ENCODE measurements at places on chromosomes 13 and 19.

GRCh38 chr19:8404391-8405151 is 8.5 kb upstream of the MARCHF2 start:
- no peak for DNase-seq

DNA sequence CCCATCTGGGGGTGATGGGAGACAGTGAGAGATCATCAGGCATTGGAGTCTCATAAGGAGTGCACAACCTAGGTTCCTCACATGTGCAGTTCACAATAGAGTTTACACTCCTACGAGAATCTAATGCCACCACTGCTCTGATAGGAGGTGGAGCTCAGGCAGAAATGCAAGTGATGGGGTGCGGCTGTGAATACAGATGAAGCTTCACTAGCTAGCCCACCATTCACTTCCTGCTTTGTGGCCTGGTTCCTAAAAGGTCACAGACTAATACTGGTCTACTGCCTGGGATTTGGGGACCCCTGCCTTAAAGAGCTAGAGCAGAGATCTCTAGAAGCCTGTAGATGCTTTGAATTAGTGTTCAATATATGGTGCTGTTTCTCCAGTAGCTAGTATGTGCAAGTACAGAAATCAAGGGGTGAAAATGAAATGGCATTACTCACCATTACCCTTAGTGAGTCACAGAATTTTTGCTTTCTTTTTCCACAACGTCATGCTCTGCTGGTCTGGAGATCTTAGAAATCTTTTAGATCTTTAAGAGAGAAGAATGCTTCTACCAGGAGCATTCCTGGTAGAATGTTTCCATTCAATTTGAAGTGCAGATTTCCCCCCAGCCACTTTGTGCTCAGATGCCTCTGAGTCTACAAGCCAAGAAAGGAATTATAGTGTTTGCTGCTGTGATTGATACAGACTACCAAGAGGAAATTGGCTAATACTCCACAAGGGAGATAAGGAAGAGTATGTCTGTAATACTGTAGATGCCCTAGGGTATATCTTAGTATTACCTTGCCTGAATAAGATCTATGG is 2301.2 kb downstream of the PCDH9 start:
- peak; percentile 16 for DNase-seq

- DNase-seq: no peak
Measured at GRCh38 chr13:99265821-99266426, 7.7 kb upstream of the GPR18 start.

DNA sequence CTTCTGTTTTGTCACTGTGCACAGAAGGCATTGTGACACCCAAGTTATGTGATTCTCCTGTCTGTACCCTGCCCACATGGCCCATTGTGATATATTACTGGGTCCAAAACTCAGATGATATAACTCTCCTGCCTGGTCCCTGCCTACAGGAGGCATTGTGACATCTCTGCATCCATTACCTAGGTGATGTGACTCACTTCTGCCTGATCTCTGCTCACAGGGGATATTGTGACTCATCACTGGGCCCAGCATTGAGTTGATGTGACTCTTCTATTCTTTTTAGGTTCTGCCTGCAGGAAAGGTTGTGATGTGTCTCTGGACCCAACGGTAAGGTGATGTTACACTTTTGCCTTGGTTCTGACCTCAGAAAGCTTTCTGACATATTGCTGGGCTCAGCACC is 67.9 kb upstream of the ZNF724 start:
- no peak for DNase-seq

DNA sequence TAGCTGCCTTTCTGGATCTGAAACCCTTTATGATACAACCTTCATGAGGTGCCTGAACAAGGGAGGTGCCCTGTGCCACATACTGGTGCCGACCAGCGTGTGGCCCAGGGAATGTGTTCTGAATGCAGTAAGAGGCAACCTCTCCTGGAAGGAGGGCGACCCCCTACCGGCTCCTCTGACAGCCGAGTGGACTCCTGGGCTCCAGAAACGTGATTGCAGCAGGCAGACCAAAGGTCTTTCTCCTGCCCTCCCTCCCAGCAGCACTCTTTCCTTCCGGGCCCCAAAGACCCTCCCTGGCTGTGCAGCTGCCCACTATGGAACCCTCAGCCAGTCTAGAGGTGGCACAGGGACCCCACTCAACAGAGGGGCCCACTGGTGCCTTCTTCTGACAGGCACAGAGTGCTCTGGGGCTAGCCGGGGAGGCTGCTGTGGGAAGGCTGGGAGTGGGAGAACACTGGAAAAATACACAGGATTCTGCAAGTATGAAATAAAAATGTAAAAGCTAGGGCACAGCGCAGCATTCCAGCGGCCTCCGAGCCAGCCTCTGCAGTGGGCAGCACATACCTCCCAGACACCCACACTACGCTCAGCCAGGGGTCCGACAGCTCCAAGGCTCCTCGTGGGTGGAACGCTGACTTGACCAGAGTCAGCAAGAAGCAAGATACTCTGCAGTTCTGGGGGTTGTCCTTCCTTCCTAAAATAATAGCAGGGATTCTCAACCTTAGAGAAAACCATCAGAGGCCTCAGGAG is 14.9 kb downstream of the SH3GL1 start:
- no peak for DNase-seq

GRCh38 chr13:26957182-26957581 is 196.6 kb upstream of the GPR12 start:
- DNase-seq: no peak

GRCh38 chr19:2461751-2462634 is 5.2 kb upstream of the LMNB2 start:
- peak; percentile 92 for DNase-seq

DNA sequence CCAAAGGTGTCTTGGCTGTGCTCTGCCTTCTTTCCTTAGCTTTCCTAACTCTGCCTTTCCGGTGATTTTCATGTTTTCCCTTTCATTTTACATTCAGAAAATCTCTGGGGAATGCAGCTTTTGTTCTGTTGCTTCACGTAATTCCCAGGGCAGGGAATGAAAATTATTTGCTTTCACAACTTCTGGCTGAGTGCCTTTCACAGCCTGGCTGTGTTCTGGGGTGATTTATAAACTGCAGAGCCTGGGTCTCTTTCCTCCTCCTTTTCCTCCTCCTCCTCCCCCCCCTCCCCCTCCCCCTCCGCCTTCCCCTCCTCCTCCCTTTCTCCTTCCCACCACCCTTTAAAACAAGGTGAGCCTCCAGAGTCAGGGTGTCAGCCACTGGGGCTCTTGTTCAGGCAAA is 84.3 kb downstream of the RNASEH2B start:
- DNase-seq: no peak

- DNase-seq: no peak
Measured at GRCh38 chr13:43444081-43444480, 342.7 kb downstream of the ENOX1 start.

DNA sequence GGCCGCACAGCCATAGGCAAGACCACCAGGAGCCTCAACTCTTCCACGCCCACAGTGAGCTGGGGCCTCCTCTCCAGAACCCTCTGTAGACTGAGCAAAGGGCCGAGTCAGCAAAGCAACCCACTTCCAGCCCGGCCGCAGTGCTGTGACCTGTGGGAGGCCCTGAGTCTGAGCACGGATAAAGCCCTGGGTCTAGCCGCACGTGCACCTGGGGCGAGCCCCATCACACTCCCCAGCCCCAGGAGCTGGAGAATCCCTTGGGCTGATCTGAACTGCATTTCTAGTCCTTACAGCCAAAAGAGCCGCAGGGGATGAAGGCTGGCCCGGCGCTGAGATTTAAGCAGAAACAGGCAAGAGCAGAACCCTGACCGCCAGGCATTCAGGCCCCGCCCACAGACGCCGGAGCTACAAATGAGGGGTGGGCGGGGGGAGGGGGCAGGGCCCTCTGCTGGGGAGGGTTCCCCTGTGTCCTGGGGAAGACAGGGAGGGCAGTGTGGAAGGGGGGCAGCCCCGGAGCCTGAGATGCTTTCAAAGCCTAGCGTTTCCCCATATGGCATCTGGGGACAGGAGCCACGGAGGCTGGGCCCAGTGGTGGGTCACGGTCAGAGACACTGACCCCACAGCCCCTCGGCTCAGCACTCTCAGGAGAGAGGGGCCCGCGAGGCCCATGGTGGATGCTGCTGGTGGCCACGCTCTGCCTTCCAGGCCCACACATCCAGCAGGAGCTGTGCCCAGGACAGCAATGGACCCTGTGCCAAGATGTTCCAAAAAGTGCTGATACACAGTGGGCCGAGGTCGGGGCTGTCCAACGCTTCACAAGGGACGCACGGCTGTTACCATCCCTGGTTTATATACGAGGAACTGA is 4.9 kb downstream of the TMEM259 start:
- DNase-seq: no peak

GRCh38 chr13:80654638-80655249 is 313.8 kb upstream of the SPRY2 start:
- DNase-seq: peak; percentile 17

DNA sequence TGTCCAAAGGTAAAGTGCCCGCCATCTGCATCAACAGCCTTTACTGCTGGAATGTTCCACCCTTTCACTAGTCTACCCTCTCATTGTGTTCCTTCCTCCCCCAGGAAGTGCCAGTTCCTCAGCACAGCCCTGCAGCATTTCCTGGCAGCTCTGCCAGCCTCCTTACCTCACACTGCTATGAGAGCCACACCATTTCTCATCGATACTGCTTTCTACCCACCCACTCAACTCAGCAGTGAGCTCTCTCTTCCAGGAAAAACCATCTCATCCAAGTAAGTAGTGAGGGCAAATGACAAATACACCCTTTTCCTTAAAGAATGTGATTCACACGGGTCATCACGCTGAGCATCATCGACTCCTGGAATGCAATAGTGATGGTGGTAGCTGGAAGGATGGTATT is 19.8 kb downstream of the UQCRFS1 start:
- no peak for DNase-seq

GRCh38 chr19:17495639-17496296 is 15.7 kb upstream of the PGLS start:
- DNase-seq: peak; percentile 16

DNA sequence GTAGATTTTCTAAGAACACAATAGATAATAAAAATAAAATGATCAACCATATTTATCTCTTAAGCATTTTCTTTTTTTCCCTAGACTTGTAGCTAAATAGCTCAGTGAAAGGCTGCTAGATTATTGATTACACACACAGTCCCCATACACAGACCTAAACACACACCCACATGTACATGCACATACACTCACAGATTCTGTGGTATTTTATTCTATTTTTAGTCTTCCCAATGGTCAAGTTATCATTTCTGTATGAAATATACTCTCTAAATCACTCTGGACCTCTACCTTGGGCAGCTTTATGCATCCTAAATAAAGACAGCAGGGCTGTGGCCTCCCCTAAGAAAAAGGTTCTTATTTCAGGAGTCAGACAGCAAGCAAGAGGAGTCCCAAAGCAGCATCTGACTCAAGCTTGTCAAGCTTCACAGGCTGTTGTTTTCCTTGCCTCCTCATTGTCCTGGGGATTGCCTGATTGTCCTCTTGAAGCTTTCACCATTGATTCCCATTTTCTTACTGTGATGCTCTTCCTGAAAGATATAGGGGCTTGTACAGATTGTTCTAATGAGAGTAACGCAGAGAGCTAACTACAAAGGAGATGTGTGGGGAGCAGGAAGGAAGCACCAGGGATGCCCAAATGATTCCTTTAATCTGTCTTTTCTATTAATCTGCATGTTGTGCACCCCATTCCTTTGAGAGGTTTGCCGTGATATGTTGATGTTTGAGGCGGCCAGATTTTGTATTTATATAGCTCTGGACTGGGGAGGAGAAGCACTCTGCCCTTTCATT is 986.5 kb downstream of the PCDH17 start:
- no peak for DNase-seq

DNA sequence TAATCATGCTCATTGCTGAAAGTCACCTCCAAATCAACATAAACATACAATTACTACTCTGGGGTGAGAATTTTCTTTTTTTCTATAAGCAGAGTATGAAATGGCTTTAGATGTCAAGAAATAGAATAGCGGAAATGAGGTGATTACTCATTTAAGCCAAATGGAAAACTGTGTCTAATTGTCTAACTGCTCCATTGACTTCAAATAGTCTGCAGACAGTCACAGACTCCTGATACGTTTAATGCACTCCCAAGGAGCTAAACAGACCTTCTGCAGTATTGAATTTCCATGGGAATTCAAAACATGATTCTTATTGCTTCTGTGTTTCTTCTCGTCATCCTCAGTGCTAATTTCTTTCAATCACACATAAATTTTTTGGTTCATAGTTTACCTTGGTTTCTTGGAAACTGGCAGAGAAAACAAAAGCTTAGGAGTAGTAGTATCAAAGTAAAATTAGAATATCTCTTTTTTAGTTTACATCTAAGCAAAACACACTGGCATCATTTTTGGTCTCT is 865.2 kb upstream of the SLC10A2 start:
- DNase-seq: no peak

DNA sequence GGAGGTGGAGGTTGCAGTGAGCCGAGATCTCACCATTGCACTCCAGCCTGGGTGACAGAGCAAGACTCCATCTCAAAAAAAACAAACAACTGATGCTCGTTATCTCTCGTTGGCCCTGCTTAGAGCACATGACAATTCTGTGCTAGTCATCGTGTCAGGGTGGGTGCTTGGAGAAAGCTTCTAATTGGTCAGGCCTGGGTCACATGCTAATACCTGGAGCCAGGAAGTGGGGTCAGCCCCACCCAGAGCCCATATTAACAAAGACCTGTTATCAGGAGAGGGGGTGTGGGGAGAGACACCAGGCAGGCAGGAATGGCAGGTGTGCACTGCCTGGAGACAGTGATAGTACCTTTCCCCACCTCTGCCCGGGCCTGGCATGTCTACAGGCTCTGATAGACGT is 84.9 kb downstream of the DPF1 start:
- DNase-seq: no peak

DNA sequence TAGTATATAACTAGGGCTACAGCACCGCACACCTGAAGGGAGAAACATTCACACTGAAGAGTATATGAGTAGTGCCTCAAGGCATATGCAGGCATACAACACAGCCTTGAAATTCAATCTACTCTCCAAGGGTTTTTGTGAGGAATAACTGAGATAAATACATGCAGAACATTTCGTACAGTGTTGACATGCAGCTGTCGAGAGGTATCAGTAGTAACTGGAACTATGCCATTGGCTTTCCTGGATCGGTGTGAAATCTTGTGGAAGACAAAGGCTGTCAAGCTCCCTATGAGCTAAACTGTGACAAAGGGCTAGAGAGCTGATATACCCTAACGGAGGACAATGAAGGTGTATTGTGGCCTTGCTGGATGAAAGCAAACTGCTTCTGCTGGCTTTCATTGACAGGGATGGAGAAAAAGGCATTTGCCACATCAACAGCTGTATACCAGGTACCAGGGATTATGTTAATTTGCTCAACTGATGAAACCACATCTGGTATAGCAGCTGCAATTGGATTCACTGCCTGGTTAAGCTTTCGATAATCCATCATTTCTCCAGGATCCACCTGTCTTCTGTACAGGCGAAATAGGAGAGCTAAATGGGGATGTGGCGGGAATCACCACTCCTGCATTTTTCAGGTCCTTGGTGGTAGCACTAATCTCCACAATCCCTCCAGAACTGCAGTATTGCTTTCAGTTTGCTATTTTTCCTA is 16.3 kb downstream of the MTRF1 start:
- DNase-seq: no peak

- no peak for DNase-seq
Measured at GRCh38 chr19:38557205-38557799, 60.5 kb downstream of the MAP4K1 start.
